ENCODE measurements at places on chromosomes 12 and 14.

DNA sequence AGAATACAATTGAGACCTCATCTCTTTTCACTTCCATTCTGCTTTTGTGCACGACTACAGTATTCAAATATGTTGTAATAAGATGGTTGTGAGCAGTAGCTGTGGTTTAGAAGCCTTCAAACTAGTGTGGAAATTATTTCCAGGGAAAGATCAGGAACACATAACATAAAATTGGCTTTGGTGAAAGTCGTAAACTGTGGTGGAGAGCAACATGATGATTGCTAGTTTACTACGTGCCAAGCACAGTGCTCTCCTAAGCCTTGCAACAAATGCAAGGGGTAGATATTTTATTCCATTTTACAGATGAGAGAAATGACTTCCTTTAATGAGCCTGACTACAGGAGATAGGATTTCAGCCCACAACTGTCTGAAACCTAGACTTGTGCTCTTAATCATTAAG, 172.4 kb upstream of the LMNTD1 start:
- DNase-seq = no peak

- no peak for DNase-seq
These were observed 4.9 kb downstream of the TSPAN8 start for GRCh38 chr12:71152851-71153250.

DNA sequence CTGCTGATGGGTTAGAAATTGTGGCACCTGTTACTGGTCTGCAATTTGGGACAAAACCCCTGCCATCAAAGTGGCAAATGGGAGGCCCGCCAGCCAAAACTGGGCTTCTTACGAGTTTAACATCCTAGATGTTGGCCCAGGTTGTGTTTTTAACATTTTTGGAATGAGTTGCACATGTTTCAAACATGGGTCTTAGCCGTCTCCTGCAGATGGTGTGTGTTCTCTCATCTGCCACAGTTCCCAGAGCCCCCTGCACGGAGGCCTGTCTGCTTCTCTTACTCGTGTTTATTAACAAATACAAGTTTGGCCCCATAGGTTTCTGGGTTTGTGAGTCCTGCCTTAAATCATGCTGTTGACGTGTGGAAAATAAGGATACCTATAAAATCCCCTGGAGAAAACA, 46.5 kb downstream of the CACNA2D4 start:
- no peak for DNase-seq

GRCh38 chr14:27553790-27554189, 956.0 kb upstream of the NOVA1 start:
- DNase-seq = no peak

GRCh38 chr12:82627799-82628198, 58.9 kb upstream of the TMTC2 start:
- no peak for DNase-seq

DNA sequence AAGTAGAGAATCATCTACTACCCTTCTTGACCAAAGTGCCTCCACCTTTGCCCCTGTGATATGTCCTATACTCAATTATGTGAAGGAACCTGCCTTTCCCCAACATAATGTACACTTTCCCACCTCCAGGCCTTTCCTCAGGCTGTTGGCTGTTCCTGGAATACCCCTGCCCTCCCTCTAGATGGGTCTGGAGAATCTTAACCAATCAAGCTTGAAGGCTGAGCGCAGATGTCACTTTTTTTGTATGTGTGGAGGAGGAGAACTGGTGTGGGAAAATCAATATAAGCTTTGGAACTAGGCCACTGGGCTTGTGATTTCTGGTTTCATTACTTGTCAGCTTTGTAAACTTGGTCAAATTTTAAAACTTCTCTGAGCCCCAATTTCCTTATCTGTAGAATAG, 4.7 kb downstream of the BMAL2 start:
- DNase-seq = no peak

GRCh38 chr14:100032738-100033137, 32.5 kb upstream of the EVL start:
- DNase-seq = no peak

GRCh38 chr12:124550123-124551089, 17.0 kb downstream of the NCOR2 start:
- no peak for DNase-seq

Measured in stimulated activated CD4-positive, alpha-beta T cell treated with anti-CD3 and anti-CD28 coated beads, Interleukin-12 subunit alpha, Interleukin-12 subunit beta, amount 100 ng/mL, for 48 hours (primary cell).